ENCODE measurements at places on chromosomes 7 and 10.

DNA sequence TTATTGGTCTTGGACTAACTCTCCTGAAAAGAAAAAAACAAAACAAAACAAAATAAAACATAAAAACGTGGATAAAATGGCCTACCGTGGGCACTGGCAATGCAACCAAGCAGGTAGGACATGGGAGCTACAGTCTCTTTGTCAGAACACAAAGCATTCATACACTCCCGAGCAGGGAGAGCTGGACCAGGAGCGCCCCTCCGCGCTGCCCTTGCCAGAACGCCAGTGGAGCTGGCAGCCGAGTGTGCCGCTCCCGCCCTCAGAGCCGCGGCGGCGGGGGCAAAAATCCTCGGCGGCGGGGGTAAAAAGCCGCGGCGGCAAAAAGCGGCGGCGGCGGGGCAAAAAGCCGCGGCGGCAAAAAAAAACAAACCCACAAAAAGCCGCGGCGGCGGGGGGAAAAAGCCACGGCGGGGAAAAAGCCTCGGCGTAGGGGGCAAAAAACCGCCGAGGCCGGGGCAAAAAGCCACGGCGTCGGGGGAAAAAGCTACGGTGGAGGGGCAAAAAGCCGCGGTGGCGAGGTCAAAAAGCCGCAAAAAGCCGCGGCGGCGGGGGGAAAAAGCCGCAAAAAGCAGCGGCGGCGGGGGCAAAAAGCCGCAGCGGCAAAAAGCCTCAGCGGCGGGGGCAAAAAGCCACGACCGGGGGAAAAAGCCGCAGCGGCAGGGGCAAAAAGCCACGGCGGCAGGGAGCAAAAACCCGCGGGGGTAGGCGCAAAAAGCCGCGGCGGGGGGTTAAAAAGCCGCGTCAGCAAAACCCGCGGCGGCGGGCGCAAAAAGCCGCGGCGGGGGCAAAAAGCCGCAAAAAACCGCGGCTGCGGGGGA lies 418.1 kb downstream of the ZNF716 start:
- H3K27me3 ChIP-seq = no peaks in the 10 kb centered on the region
- no peak overlapping the region for H3K27ac ChIP-seq
- DNase-seq = no peak
- H3K4me1 ChIP-seq = no peaks in the 10 kb centered on the region
- peak overlapping the region; percentile 12 for H3K4me3 ChIP-seq

DNA sequence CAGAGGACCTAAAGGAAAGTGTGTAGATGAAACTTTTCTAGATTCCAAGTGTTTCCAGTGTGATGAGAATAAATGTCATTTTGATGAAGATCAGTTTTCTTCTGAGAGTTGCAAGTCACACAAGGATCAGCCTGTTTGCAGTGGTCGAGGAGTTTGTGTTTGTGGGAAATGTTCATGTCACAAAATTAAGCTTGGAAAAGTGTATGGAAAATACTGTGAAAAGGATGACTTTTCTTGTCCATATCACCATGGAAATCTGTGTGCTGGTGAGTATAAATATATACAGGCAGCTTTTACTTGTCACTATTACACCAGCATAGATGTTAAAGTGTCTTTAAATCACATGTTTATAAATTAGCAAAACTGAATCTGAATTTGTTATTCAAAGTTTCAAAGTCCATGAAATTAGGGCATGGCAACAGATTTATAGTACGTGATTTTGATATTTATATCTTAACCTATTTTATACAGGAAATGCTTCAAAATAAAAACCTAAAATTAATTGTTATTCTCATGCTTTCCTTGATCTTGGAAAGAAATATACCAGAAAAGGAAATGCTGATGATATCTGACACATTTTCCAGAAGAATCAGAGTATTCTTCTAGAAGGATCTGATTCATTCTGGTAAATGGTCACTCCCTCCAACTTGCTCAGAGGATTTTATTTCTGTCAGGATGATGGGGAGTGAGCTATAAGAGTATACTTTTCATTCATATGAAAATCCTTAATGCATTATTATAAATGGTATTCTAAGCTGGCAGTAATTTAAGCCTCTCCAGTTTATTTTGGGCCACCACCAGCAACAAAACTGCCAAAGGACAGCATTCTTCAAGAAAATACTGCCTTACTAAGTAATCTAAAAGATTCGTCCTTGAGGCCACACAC lies 71.4 kb downstream of the ITGB8 start:
- no peak overlapping the region for H3K4me3 ChIP-seq
- no peak overlapping the region for H3K27ac ChIP-seq
- peaks cover 4% of the 10 kb centered on the region for H3K4me1 ChIP-seq
- no peaks in the 10 kb centered on the region for H3K27me3 ChIP-seq

DNA sequence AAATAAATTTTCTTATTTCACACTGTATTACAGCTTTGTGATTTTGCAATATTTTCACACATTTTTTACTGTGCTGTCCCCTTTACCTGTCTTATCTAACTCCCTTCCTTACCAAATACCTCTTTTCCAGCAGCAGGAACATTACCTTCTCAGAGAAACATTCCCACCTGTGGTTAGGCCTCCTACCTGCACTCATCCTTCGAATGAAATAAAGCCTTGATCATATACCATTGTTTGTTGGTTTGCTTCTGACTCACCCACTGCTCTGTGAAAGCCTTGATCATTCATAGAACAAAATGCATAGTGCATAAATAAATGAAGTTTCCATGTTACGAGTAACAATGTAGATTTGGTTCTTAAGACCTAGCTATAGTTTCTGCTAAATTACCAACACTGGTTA lies 256.3 kb downstream of the ARL4A start:
- no peak overlapping the region for H3K4me3 ChIP-seq
- no peak overlapping the region for H3K27ac ChIP-seq
- peaks cover 1% of the 10 kb centered on the region for H3K4me1 ChIP-seq
- no peak for DNase-seq

GRCh38 chr10:93485690-93486089 lies 3.6 kb upstream of the MYOF start:
- DNase-seq = no peak
- H3K36me3 ChIP-seq = no peaks in the 10 kb centered on the region
- no peak overlapping the region for H3K27ac ChIP-seq
- H3K27me3 ChIP-seq = no peaks in the 10 kb centered on the region
- H3K4me1 ChIP-seq = peaks cover 2% of the 10 kb centered on the region
- no peak overlapping the region for H3K4me3 ChIP-seq
